ENCODE measurements at places on chromosomes 16 and 17.
A peak's percentile ranks its signal among the peaks of the same experiment; 100 is the strongest.

- DNase-seq = no peak
Observed at GRCh38 chr17:17377071-17377967, 74.1 kb downstream of the NT5M start.

DNA sequence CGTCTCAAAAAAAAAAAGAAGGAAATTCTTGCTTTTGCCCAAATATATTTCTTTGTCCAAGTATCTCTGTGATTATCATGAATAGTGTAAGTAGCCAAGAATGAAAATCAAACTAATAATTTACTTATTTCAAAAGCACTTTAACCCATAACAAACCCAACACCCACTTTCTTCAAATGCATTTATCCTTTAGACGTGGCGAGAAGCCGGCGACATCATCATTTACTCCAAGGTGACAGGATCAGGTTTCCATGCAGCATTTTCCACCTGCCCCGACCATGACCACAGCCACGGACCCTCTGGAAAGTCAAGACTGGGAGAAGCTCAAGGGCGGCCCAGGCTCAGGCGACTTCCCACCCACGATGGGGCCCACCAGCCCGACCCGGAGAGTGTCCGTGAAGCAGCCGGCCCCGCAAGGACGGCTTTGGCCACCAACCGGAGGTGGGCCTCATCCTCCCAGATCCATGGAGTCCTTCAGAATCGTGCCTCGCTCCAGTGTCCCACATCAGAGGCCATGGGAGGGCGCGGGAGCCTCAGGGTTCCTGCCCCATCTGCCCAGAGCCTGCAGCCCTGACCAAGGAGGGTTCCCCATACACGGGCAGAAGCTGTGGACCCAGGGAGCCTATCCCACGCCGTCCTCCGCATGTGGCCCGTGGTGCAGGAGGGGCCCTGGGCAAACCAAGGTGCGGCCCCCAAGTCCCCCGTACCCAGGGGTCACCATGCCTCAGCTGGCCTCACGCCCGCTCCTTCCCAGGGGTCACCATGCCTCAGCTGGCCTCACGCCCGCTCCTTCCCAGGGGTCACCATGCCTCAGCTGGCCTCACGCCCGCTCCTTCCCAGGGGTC is 18.7 kb downstream of the UTS2R start:
- no peak for DNase-seq

DNA sequence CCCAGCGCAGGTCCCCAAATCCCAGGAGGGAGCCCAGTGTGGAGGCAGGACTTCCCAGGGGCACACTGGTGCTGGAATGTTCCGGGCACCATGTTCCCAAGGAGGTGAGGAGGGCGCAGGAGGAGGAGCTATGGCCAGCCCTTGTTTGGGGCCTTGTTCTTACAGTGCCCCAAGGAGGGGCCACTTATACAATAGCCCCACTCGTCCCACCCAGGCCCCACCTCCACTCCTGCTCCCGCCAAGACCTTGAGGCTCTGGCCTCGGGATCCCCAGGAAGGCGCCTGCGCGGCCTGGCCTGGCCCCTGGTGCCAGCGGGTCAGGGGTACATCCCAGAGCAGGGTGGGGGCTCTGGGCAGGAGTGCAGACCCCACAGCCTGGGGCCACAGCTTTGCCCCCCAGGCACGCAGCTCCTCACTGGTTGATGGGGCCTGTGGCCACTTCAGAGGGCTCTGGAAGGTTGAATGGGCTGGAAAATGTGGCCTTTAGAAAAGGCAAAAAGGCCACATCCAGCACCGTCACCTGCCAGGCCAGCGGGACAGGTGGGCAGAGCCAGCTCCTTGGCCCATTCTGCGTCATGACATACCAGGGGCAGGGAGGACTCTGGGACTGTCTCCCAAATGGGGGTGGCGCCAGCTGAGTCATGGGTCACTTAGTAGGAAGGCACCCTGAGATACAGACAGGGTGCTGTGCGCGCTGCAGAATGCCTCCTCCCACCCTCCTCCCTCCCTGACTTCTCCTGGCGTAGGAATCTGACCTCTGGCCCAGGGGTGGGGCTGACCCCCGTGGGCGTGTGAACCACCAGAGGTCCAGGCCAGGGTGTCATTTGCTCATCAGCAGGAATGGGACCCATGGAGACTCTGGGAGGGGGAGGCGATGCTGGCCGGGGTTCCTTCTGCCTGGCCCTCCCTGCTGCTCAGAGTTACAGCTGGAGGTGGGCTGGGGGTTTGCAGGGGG is 32.3 kb upstream of the PVALEF start:
- no peak for DNase-seq

DNA sequence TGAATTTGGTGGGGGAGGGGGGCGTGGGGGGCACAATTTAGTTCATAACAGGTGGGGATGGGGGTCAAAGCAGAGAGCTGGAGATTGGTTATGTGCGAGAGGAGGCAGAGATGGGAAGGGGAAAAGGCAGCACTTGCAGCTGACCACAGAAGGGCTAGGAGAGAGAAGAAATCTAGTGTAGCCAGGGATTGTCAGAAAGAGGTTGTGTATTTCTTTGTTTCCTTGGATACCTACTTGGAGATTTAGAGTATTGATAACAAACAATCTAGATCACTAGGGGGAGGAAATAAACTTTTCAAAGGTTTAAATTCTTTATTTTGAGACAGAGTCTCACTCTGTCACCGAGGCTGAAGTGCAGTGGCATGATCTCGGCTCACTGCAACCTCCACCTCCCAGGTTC is 47.1 kb upstream of the YPEL2 start:
- DNase-seq = no peak

GRCh38 chr16:53509906-53510703 is 7.1 kb upstream of the AKTIP start:
- DNase-seq = no peak

GRCh38 chr16:19884611-19885450 is at the start of gene GPRC5B:
Gene GPRC5B, minus strand, starts transcription at chr16:19884848. Its CDS starts 12,003 bp downstream, at chr16:19872845.
- no peak for DNase-seq

DNA sequence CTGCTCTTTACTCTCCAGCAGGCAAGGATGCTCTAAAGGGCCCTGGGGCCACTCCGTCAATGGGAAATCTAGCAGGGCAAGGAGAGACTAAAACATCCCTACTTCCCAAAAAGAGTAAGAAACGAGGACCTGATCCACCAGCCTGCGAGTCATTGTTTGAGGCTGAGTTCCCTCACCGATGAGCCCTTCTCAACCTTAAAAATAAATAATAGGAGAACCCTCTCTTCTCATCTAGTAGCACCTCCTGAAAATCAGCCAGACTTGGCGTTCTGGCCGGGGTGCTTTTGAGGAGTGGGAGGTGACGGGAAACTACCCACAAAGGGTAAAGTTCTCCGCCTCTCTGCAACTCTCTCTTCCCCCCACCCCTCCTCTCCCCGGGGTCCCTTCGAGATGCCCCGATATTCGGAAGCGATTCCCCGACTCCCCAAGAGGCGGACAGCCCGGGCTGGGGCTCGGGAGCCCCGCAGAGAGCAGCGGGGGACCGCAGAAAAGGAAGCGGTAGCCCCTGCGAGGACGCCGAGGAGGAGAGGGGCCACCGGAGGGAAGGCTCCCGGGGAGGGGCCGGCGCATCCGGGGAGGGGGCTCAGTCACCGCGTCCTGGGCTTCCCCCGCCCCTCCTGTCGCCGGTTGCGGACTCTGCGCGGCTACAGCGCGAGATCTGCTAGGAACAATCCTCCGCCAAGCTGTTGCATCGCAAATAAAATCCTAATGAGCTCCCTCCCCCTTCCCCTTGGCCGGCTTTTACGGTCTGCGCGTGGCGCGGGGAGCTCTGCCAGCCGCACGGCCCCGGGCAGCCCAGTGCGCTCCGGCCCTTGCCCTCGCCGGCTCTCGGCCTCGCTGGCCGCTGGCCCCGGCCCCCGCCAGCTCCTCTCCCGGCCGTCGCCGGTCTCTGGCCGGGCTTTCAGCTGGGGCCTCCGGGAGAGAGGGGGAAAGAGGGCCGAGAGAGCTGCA is 1.3 kb downstream of the HOXB9 start:
- peak; percentile 27 for DNase-seq

DNA sequence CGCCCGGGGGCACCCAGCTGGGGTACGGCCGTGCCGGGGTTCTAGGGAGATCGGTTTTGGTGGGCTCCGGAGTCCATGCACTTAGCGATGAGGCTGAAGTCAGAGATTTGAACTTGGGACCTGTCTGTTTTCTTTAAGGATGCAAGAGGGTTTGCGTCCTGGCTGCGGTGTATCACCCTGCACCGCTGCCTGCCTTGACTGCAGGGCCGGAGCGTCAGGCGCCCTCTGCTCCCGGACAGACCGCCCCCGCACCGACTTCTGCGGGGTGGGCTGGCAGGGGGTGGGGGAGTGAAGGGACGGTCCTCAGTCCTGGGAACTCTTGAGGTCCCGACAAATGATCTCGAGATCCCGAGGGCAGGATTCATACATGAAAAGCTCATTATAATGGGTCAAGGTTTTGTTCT is 701 bp downstream of the PDP2 start:
- no peak for DNase-seq

- no peak for DNase-seq
Observed at GRCh38 chr16:1525871-1526607, 7.4 kb upstream of the TMEM204 start.

GRCh38 chr17:81009136-81009535 is 17.5 kb downstream of the CHMP6 start:
- DNase-seq = no peak

- DNase-seq = no peak
Observed at GRCh38 chr17:74502861-74503260, 28.4 kb downstream of the CD300LB start.

GRCh38 chr17:55421179-55421934 is at the start of gene MMD:
Gene MMD, minus strand, starts transcription at chr17:55421835. Its CDS starts 140 bp downstream, at chr17:55421695.
- no peak for DNase-seq

- DNase-seq = no peak
Observed at GRCh38 chr17:68288804-68289203, 2.1 kb downstream of the SLC16A6 start.
